B cell (primary cell): ENCODE measurements at places on chromosomes 2 and 18.

DNA sequence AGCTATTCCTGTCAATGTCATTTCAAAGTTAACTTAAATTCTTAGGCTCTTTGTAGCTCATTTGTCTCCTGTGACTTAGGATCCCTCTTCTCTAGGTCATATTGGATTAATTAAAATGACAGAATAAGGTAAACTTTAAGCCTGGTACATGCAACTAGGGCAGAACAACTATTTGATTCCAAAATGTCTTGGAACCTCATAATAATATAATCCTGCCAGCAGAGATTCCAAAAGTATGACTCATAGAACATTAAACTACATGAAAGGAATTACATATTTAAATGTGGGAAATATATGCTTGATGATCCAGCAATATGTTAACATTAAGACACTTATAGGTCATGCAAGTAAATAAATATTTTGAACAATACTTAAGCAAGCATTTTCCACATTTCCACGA lies 63.3 kb downstream of the COL3A1 start:
- DNase-seq: no peak

DNA sequence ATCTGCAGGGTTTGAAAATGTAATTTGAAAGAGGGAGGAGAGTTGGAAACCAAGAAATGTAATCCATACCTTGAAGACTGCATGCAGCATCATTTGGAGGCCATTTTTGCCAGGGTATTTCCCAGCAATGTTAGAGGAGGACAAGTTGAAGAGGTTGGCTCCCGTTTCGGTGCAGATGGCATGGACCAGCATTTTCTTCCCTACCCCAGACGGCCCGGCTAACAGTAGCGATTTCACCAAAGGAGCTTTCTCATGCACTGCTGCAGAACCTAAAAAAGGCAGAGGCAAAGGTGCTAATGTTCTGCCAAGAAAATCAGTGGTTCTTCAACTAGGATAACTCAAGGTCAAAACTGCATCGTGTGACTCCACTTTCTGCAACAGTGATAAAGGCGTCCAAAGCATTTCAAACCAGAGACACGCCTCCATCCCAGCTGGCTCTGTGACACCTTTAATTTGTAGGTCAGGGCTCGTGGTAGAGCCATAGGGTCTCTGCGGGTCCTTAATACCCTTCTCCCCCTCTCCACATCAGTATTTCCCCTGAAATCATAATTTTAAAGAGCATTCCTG lies 99.6 kb upstream of the ASB18 start:
- DNase-seq: no peak

- DNase-seq: no peak
Observed at GRCh38 chr2:17643031-17643615, 102.6 kb downstream of the VSNL1 start.

GRCh38 chr2:105376789-105377240 lies 22.0 kb downstream of the FHL2 start:
- DNase-seq: no peak

- no peak for DNase-seq
Observed at GRCh38 chr2:109517118-109517889, 96.5 kb downstream of the SEPTIN10 start.

DNA sequence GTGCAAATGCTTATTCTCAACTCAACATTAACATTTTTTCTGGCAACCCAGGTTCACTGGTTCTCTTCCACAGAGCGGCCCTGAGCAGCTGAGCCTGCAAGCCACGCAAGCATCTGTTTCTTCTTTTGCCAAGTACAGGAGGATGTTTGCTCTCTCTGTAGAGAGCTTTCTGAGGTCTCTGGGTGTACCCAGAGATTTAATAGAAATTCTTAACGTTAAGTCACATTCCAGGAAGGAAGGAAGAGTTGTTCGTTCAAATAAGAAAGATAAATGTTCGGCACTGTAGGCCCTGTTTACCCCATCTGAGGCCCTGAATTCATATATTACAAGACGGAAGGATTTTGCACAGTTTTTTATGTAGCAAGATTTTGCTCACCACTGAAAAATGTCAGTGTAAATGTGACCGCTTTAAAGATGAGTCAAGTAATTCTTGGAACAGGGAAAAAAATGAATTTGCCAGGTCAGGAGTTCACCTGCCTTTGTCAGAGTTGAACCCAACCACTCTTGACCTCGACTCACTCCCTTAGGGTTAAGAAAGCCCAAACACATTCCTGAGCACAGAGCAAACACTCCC lies 30.1 kb downstream of the KCTD18 start:
- no peak for DNase-seq

DNA sequence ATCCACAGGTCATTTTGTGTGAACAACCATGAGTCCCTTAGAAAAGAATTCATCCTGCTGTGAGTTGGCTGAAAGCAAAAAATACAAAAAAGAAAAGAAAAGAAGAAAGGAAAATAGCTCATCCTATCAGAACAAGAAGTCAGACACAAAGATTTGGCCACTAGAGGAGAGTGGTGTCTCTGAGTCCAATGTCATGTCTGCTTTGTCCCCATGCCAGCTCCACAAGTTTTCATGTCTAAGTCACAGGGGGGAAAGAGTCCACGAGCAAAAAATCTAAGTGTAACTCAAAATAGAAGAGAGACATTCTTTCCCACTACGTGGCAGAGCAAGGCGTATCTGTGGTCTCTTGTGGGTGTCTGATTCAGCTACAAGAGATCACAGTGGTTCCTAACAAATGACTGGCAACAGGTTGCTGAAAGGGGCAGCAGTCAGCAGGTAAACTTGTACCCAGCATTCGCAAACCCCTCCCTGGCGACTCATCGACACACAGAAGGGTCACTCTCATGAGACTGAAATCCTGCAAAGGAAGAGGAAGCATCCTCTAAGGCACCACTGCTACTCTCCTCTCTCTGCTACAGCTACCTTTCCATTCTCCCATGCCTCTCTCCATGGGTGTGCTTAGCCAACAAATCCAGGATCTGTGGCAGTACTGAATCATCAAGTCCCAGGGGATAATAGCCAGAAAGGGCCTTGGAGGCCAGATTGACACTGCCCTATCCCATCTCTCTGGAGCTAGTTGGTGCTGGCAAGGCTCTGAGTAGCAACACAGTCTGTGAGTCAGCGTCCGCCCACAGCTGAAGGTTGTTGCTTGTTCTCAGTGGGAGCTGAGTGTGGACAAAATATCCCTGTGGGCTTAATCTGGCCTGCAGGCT lies 123.0 kb upstream of the SLC39A10 start:
- DNase-seq: peak; percentile 31

- no peak for DNase-seq
Observed at GRCh38 chr2:21250673-21251072, 126.9 kb downstream of the TDRD15 start.

GRCh38 chr2:74747411-74748080 lies 86.4 kb upstream of the HK2 start:
- DNase-seq: no peak

DNA sequence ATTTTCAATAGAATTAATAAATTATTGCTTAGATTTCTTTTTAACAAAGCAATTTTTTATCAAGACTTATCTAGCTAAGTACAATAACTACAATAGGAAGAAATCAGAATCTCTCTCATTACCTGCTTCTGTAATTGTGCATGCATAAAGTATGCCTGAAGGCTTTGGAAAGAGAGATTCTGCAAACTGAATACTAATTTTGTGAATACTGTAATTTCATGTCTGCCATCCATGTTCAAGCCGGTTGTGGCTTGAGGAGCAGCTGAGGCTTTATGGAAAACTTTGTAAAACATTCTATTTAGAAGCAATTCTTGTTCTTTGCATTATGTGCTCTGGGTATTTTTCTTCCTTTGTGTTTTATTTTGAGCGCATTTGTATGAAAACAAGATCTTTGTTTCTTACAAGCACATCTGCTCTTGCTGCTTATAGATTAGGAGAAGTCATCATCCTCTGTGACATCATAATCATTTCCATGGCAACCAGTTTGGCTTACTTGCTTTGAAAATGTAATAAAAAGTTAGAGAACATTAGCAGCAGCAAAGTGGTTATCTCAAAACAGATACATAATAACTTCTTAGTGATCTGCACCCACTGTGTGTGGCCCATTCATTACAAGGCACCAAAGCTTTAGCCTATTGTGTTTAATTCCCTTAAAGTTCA lies 16.0 kb upstream of the IKZF2 start:
- DNase-seq: peak; percentile 55
